ENCODE measurements at places on chromosomes 12 and 14. TPM values are rescaled to one million over a fixed set of nuclear protein-coding genes. Genes with fewer than 3 reads are reported as not detected.

The FOXJ2 gene
- total RNA-seq, result 11.3 TPM

The FICD gene
- 8.4 TPM for total RNA-seq

The PPP1R1A gene
- 0.15 TPM for total RNA-seq

The SLC11A2 gene
- 21.2 TPM for total RNA-seq

The MYO1H gene
- total RNA-seq, result not detected

The ART4 gene
- total RNA-seq, result 0.29 TPM

The STON2 gene
- 3.4 TPM for total RNA-seq

The NCOR2 gene
- 295 TPM for total RNA-seq

The FAM181A gene
- total RNA-seq, result not detected

The FAM186B gene
- total RNA-seq, result 0.12 TPM

The ZC2HC1C gene
- total RNA-seq, result 0.93 TPM

The AQP2 gene
- total RNA-seq, result not detected

The PLCZ1 gene
- not detected for total RNA-seq

The DEPDC4 gene
- total RNA-seq, result 0.41 TPM

The VPS29 gene
- total RNA-seq, result 129 TPM

The CCDC88C gene
- 40.6 TPM for total RNA-seq

The MGP gene
- 9.1 TPM for total RNA-seq

The CISTR gene
- not detected for total RNA-seq

The OTOGL gene
- total RNA-seq, result 0.10 TPM

The C3AR1 gene
- 0.44 TPM for total RNA-seq

The TBX5 gene
- not detected for total RNA-seq

The AMN gene
- 0.05 TPM for total RNA-seq

The NUAK1 gene
- total RNA-seq, result 68.8 TPM
